Stimulated activated CD8-positive, alpha-beta memory T cell treated with anti-CD3 and anti-CD28 coated beads, Interleukin-15, amount 100 ng/mL, for 24 hours (primary cell): ENCODE measurements at places on chromosomes 11 and 22.

DNA sequence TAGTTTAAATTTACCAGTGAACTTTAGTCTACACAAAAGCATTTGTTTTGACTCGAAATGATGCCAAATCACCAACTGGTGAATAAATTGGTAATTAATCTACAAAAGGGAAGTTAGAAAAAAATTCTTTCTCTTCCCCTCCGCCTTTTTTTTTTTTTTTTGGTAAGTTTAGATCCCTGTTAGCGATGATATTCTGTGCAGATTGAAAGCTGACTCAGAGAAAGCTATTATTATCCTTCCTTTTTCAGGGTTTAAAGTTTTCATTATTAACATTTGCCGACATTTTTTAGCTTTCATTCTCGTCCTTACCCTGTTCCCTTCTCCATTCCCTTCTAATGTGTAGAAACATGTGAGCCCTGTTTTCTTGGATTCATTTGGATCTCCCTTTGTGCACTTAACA lies 16.8 kb upstream of the NUP160 start:
- no peak for DNase-seq

DNA sequence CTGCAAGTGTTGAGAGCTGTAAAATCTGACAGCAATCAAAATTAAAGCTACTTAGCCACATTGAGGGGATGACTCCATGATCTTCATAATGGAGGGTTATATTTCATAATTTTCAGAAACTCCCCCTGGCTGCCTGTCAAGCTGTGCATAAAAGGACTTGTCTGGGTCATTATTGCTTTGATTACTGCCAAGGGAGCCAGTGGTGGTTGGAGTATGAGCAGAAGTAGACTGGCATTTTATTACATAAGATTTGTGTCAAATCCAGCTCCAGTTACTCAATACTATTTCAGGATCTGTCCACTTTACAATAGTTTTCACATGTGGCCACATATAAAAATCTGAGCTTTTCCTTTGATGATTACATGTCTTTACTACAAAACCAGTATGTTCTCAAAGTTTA lies 108.9 kb upstream of the SLC5A12 start:
- DNase-seq: no peak

GRCh38 chr22:22167791-22168189 lies 76.8 kb upstream of the VPREB1 start:
- no peak for DNase-seq

DNA sequence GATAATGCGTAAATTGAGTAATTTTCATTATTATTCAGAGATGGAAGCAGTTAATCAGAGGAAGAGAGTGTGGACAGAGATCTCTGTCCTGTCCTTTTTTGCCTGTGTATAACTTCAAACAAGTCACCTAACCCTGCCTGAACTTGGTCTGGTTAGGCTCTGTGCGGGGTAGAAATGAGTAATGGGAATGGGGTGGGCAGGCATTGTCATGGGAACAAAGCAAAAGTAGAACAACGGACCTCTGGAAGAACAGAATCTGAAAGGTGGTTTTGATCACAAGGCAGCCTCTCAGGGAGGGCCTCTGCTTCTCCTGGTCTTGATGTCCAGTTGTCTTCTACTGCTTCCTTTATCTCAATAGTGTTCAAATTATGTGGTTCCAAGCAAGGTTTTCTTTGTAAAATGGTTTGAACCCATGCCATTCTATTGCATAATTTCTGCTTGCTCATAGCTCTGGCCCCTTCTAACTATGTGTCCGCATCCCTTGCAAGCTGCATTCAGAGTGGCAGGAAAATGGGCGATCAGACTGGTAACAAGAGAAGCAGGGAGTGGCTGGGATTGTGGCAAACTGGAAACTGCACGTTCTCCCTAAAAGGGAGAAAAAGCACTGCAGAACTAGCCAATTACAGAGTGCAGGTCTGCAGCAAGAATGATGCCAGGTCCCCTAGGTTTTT lies 76.1 kb downstream of the PRR5L start:
- DNase-seq: no peak

- no peak for DNase-seq
These were observed 51.3 kb downstream of the IGLL5 start for GRCh38 chr22:22938672-22939587.

DNA sequence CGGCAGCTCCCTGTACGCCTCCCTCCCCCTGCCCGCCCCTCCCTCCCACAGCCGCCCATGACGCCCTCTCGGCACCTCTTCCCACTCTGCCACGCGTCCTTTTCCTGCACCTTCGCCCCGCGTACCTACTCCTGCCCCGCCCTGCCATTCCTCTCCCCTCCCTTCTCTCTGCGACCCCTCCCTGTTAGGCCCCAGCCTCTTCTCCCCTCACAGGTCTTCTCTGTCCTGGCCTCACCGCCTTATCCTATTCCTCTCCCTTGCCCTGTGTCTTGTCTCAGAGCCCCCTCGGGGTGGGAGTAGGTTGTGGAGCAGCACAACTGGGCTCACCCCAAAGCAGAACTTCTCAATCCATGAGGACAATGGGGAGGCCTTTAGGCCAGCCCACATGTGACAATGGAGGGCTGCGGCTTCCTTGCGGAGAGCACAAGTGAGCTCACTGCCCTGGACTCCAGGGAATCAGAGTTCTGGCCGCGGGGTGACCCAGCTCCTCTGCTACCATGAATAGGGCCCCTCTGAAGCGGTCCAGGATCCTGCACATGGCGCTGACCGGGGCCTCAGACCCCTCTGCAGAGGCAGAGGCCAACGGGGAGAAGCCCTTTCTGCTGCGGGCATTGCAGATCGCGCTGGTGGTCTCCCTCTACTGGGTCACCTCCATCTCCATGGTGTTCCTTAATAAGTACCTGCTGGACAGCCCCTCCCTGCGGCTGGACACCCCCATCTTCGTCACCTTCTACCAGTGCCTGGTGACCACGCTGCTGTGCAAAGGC lies 539 bp downstream of the SLC35C1 start:
- DNase-seq: no peak

DNA sequence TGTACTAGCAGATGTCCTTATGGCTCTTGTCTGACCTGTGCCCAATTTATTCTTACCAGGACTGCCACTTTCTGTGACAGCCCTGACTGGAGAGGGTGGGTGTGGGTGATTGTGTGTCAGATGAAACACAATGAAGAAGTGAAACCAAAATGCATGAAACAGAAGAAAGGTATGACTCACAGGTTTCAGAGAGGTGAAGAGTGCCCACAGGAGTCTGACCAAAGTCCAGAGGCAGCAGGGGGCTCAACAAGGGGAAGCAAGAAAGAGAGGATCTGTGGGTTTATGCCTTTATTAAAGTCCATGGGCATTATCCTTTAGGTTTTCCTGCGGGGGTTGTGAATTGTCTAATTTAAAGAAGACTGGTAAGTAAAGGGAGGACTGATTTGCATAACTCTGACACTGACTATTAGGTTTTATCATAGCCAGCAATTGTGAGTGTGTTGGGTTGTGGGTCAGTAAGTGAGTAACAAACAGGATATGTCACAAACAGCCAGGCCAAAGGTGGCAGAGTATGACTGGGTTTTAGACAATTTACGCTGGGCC lies 3.9 kb upstream of the OR4C6 start:
- no peak for DNase-seq

DNA sequence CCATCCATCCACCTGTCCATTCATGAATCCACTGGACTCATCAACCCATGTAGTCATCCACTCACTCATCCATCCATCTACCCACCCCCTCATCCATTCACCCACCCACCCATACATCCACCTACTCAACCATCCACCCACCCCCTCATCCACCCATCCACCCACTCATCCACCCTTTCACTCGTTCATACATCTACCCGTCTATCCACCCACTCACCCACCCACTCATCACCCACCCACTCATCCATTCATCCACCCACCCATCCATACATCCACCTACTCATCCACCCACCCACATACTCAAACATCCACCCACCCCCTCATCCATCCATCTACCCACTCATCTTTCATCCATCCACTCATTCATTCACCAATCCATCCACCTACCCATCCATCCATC lies 37.7 kb downstream of the RTL6 start:
- no peak for DNase-seq

- DNase-seq: no peak
These were observed 814.2 kb upstream of the TENM4 start for GRCh38 chr11:80255021-80255420.

DNA sequence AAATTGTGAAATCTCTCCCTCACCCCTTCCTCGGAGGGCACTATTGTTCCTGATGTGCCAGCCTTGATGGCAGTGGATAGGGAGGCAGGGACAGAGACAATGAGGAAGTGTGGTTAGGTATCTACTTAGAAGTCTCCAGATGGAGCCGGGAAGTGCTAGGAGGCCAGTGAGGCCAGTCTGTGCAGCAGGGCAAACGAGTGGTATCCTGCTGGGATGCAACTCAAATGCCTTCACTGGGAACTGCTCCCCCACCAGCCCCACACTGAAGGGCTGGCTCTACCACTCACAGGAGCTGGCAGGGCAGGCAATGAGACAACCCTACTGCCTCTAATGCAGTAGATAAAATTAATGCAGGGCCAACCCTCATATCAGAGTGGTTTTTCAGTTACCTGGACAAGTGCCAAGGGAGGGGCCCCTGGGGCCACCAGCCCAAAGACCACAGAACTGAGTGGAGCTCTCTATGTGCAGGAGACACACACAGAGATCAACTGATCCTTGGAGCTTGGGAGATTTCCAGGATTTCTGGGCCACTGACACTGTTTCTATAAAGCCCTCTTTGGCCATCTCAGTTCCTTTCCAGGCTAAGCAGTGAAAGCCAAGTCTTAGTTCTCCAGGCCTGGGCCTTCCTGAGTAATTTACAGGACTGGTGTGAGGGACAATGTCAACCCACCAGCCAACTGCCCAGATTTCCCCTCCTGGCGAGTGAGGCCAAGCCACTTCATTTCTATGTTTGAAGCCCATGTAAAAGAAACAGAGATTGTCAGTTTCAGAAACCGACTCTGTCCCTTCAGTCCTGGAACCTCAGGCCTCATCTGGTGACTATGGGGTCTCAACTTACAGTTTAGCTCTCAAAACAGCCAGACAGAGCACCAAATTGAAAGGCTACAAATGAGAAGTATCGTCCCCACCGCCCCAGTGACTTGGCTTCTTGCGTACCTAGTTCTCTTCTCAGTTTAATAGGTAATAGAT lies 4.1 kb downstream of the MIF start:
- DNase-seq: no peak

GRCh38 chr11:35852056-35852455 lies 91.8 kb upstream of the LDLRAD3 start:
- DNase-seq: no peak

- DNase-seq: no peak
These were observed 16.9 kb downstream of the MS4A6A start for GRCh38 chr11:60165951-60166350.

- DNase-seq: no peak
These were observed 7.1 kb downstream of the PRPF19 start for GRCh38 chr11:60899046-60899936.
